ENCODE measurements at places on chromosomes 4 and X.

- no peak for DNase-seq
These were observed 17.4 kb downstream of the TLR10 start for GRCh38 chr4:38765382-38765781.

DNA sequence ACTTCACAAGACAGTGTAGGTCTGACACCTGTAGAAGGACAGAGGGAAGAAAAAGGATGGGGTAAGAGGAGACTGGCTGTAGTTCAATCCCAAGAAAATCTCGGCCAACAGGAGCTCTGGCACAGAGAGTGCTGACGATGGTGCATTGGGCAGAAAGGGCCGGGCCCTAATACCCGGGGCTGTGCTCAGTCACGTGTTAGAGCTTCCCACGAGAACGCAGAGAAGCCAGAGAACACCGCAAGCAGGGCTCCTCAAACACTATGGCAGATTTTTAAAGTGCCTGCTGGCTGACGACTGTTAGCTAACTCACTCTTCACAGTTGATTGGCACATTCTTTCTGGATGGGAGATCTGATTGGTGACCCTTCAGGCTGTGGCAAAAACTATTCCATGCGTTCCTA, 35.5 kb downstream of the EREG start:
- DNase-seq = no peak

GRCh38 chr4:17511051-17511450, 839 bp downstream of the QDPR start:
- DNase-seq = no peak

DNA sequence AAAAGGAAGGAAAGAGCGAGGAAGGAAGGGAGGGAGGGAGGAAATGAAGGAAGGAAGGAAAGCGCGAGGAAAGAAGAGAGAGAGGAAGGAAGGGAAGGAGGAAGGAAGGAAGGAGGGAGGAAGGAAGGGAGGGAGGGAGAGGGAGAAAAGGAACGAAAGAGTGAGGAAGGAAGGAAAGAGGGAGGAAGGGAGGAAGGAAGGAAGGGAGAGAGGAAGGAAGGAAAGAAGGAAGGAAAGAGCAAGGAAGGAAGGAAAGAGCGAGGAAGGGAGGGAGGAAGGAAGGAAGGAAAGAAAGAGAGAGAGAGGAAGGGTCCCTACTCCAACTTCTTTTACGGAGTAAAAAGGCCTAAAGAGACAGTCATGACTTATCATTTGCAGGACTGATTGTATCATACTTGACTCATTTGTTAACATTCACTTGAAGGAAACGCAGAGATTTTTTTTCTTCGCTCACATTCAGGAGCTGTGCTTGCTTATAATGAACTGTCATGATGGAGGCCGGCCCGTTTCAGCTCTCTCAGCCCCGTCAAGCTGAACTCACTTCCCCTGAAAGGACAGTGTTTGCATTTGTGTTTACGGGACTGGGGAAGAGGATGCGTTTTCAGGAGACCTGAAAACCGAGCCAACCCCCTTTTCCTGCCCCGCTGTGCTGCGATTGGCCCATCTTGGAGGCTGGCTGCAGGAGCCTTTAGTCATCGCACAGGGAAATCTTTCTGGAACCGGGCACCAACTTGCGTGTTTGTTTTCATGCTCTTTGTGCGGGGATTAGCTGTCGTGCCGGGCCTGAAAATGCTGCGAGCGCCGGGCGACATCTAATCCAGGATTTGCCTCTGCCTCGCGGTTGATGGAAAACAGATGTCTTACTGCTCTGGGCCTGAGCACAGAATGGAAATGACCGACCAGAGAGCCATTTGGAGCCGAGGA, 17.8 kb downstream of the TRIM2 start:
- no peak for DNase-seq

DNA sequence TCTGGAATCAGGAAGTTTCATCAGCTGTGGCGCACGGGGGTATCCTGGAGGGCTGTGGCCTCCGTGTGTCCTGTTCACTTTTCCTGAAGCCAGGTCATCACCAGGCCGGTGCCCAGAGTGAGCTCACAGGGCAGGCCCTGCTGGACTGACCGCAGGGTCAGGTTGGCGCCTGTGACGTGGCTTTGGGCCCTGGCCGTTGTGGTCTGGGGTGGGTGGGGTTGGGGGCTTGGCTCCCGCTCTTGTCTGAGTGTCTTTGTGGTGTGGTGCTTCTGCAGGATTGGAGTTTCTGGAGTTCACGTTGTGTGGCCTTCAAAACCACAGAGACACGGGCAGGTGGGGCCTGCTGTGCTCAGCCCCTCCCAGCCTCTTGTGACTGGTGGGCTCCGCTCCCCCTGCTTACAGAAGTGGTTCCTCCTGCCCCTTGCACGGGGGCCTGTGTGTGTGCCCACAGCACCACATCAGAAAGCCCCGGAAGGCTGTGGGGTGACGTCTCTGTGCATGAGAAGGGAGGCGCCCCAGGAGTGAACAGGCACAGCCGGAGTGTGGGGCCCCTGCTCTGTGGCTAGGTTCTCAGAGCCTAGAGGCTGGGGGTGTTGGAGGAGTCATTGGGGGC, 9.5 kb downstream of the RGS12 start:
- DNase-seq = peak; percentile 93

DNA sequence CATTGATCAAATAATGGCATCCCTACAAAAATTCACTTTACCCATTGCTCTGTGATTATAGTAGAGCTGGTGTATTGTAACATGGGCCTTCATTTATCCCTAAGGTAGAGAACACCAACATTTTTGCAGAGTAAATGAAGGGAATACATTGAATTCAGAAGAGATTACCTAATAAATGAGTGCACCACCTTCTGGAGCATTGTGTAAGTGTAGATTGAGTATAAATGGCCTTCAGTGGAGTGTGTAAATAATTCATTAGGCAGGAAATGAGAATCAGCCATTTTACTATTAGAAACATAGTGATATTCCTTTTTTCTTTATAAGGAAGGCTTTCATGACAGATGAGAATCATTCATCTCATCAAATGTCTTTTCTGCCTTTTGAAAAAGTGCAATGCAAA, 155.8 kb downstream of the FAM47B start:
- DNase-seq = no peak

DNA sequence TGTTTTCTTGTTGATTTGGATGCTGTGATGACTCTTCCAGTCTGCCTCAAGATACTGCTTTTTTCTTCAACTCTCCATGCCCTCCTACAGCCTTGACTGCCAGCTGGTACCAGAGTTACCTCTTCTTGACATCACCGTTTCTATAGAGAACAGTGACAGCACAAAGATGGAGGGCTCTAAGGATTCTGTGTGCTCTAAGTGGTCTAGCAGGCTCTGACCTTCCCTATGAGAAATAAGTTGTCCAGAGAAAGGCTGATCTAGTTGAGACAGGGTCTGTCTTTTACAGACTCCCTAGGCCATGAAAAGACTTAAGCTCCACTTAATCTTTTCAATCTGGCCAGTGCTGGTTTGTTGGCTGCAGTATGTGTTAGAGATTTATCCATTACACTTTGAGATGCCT, at the start of gene AKAP4:
Gene AKAP4, minus strand, starts transcription at position 101 of the 400 bp plus-strand sequence. CDS start 118 bp downstream, outside the sequence.
- DNase-seq = no peak

All from CD4-positive, CD25-positive, alpha-beta regulatory T cell (primary cell).